ENCODE measurements at places on chromosomes 1 and 21. TPM values are rescaled to one million over a fixed set of nuclear protein-coding genes. Genes with fewer than 3 reads are reported as not detected.
A peak's percentile ranks its signal among the peaks of the same experiment; 100 is the strongest.

The ALX3 gene
- total RNA-seq = not detected

The TLR5 gene
- total RNA-seq = 0.50 TPM

The PTGS2 gene
- total RNA-seq = 0.17 TPM

The SH3D21 gene
- 4.4 TPM for total RNA-seq

The ERICH3 gene
- total RNA-seq = not detected

The PNRC2 gene
- total RNA-seq = 144 TPM

- H3K27me3 ChIP-seq = no peaks in the 10 kb centered on the region
- H3K36me3 ChIP-seq = no peaks in the 10 kb centered on the region
- no peaks in the 10 kb centered on the region for H3K4me1 ChIP-seq
- no peak overlapping the region for H3K4me3 ChIP-seq
Observed at GRCh38 chr21:26788790-26789189, 56.4 kb downstream of the ADAMTS1 start.

DNA sequence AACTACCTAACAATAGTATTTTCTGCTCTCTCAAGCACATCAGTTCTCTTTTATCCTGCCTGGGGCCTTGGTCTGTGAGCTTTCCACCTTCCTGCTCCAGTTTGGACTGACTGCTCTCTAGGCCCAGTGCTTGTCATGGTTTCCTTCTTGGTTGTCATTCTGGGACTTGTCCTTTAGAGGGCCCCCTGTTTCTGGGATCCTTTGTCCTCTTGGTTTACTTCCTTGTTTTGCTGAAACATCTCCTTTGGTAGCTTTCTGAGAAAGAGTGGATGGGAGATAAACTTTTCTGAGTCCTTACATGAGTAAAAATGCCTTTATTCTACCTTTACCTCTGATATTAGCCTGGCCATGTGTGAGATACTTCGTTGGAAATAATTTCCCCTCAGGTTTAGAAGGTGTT is 4.7 kb downstream of the SLC1A7 start:
- H3K27me3 ChIP-seq = no peaks in the 10 kb centered on the region
- H3K4me3 ChIP-seq = no peak overlapping the region
- DNase-seq = peak; percentile 43
- H3K27ac ChIP-seq = no peak overlapping the region

DNA sequence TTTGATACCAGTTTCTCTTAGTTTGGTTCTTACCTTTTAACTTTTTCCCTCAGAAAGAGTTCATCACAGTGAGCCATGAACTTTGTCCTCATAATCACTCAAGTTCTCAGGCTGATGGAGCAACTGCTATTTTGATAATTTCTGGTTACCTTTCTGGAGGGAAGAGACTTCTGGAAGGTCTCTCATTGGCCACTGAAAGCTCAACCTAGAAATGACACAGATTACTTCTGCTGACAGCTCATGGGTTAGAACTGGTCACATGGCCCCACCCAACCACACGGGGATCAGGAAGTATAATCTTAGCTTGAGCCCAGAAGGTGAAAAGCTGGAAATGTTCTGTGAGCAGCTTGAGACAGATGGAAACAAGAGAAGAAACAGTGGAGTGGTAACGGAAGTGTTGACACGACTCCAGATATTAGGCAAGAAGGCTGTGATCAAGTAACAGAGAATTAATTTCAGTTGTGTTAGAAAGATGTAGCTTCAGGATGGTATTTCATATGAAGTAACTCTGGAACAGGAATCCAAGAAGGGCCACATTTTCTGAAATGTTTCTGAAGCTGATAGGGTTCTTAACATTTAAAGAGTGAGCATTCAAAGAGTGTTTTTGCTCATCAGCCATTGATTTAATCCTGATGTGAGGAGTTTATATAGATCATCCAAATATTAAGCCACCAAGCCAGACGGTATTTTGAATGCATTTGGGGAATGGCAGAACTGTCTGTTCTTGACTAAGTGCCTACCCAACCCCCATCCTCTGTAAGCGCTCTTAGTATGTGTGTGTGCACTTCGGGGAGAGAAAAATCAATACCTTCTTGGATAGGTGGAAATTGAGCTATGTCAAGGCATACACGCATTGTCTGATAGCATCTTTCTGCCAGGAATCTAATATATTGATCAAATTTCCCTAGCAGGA is 21.9 kb upstream of the XPR1 start:
- no peak overlapping the region for H3K27ac ChIP-seq
- peaks cover 9% of the 10 kb centered on the region for H3K4me1 ChIP-seq
- no peak for DNase-seq
- H3K36me3 ChIP-seq = no peaks in the 10 kb centered on the region
- H3K4me3 ChIP-seq = no peak overlapping the region

DNA sequence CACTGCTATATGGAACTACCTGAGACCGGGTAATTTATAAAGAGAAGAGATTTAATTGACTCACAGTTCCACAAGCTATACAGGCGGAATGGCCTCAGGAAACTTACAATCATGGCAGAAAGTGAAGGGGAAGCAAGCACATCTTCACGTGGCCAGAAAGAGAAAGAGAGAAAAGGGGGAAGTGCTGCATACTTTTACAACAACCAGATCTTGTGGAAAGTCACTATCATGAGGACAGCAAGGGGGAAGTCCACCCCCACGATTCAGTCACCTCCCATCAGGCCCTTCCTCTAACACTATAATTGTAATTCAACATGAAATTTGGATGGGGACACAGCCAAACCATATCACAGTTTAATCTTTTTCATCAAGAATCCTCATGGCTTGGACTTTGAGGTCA is 339.2 kb upstream of the AJAP1 start:
- H3K27ac ChIP-seq = no peak overlapping the region
- no peak overlapping the region for H3K4me3 ChIP-seq
- no peaks in the 10 kb centered on the region for H3K4me1 ChIP-seq
- H3K36me3 ChIP-seq = peaks cover 11% of the 10 kb centered on the region
- DNase-seq = no peak
- H3K27me3 ChIP-seq = no peaks in the 10 kb centered on the region

DNA sequence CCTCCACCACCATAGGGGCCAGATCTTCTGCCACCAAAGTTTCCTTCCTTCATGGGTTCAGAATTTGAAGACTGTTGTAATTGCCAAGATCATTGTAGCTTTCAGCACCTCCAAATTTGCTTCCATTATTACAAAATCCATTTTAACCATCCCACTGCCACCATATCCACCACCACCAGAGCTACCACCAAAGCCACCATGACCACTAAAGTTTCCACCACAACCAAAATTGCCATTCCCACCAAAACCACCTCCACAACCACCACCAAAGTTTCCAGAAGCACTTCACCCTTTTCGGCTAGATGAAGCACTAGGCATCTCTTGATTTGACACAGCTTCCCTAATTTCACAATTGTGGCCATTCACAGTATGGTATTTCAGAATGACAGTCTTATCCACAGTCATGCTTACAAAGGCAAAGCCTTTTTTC is 45.2 kb downstream of the SLC30A7 start:
- no peaks in the 10 kb centered on the region for H3K27me3 ChIP-seq
- no peak overlapping the region for H3K27ac ChIP-seq
- no peaks in the 10 kb centered on the region for H3K36me3 ChIP-seq

- no peak for DNase-seq
- H3K36me3 ChIP-seq = no peaks in the 10 kb centered on the region
- no peaks in the 10 kb centered on the region for H3K27me3 ChIP-seq
Observed at GRCh38 chr1:239558991-239559390, 172.6 kb downstream of the CHRM3 start.

GRCh38 chr21:36156815-36157670 is at the start of gene DOP1B:
TSS of gene DOP1B (plus strand) at chr21:36156824. CDS start at chr21:36164734, 7,910 bp downstream.
- H3K27me3 ChIP-seq = peaks cover 27% of the 10 kb centered on the region
- H3K4me3 ChIP-seq = peak within 1 kb of the TSS; percentile 90
- no peak within 1 kb of the TSS for H3K27ac ChIP-seq
- H3K36me3 ChIP-seq = no peaks in the 10 kb centered on the region
- H3K4me1 ChIP-seq = peaks cover 7% of the 10 kb centered on the region

DNA sequence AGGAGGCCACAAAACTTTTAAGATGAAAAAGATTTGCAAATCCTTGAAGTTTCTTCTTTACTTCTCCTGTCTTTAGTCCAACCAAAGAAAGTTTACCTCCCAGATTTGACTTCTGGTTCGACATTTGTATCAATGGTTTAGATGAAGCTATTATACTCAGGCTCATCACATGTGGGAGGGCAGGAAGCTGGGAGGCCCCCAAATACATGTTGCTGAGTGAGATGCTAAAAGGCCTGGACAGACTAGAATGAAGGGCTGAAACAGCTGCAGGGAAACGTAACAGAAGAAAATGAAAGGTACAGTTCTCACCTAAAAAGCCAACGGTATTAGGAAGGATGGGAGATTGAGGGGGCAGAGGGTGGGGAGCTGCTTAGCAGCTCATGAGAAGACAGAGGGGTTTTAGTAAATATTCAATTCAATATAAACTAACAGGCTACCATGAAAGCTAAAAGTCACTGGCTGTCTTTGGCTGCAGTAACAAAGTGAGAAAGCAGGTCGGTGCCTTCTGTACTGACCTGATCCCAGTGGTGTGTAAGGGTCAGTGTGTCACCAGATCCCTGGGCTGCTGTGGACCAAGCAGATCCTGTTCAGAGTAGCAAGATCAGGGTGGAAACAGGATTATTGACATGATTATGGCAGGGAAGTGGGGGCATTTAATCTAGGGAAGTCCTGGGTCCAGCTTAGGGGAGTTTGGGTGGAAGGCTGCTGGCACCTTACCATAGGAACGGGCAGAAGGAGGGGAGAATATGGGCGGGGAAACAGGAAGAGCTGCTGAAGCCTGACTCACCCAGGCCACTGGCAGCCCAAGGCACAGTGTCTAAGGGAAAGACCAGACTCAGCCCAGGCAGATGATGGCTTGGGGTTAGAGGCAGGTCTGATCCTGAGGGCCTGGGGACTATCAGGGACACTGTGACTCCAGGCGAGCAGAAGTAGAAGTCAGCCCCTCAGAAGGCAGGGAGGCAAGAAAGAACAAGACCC is 60.4 kb downstream of the KCNN3 start:
- H3K27me3 ChIP-seq = no peaks in the 10 kb centered on the region
- no peak overlapping the region for H3K27ac ChIP-seq
- H3K36me3 ChIP-seq = no peaks in the 10 kb centered on the region
- peaks cover 10% of the 10 kb centered on the region for H3K4me1 ChIP-seq
- H3K4me3 ChIP-seq = no peak overlapping the region

DNA sequence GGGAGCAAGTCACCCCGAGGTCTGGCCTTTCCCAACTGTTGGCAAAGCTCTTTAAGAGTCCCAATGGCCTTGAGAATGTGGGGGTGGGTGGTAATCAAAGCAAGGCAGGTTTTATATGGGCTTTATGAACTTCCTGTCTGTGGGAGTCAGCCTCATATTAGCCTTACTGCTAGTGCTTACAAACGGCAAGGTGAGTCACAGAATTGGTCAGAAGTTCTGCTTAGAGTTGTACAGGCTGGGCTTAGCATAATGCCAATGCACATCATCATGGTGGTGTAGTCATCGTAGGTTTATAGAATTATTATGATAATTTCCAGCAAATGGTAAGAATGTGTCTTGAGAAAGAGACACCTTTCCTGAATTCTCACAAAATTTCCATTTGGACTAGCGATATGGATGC is 192.7 kb upstream of the KIAA0040 start:
- DNase-seq = no peak
- H3K27ac ChIP-seq = no peak overlapping the region
- no peaks in the 10 kb centered on the region for H3K27me3 ChIP-seq
- H3K36me3 ChIP-seq = no peaks in the 10 kb centered on the region
- H3K4me1 ChIP-seq = peaks cover 15% of the 10 kb centered on the region

DNA sequence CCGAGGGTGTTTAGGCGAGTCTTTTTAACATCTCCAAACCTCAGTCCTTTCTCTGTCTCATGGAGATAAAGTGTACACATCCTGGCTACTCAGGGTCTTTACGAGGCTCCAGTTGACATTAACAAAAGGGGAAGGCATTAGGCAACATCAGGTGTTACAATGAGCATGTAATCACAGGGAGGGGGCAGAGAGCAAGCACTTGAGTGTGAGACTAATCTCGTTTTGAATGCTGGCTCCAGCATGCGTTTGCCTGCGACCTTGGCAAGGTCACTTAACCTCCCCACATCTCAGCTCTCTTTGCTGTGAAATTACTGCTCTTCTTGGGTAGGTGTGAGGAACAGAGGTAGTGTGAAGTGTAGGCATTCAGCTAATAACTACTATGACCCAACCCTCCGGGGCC is 3.1 kb downstream of the TNNT2 start:
- no peak for DNase-seq
- H3K36me3 ChIP-seq = no peaks in the 10 kb centered on the region
- peaks cover 37% of the 10 kb centered on the region for H3K4me1 ChIP-seq
- H3K27ac ChIP-seq = no peak overlapping the region
- H3K4me3 ChIP-seq = no peak overlapping the region
- H3K27me3 ChIP-seq = no peaks in the 10 kb centered on the region

DNA sequence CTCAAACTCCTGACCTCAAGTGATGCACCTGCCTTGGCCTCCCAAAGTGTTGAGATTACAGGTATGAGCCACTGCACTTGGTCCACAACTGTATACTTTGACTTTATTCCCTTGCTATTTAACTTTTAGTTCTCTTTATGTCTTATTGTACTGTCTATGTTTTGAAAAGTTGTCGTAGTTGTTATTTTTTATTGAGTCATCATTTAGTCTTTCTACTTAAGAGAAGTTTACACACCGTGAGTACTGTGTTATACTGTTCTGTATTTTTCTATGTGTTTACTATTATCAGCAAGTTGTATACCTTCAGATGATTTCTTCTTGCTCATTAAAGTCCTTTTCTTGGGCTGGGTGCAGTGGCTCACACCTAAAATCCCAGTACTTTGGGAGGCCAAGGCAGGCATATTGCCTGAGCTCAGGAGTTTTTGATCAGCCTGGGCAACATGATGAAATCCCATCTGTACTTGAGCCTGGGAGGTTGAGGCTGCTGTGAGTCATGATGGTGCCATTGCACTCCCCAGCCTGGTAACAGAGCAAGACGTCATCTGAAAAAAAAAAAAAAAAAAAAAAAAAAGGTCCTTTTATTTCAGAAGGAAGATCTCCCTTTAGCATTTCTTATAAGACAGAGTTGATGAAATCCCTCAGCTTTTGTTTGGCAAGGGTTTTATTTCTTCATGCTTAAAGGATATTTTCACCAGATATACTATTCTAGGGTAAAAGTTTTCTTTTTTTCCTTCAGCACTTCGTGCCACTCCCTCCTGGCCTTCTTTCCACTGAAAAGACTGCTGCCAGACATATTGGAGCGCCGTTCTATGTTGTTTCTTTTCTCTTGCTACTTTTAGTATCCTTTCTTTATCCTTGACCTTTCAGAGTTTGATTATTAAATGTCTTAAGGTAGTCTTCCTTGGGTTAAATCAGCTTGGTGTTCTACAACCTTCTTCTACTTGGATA is 47.6 kb downstream of the TNFSF18 start:
- no peak overlapping the region for H3K27ac ChIP-seq
- no peak overlapping the region for H3K4me3 ChIP-seq
- H3K27me3 ChIP-seq = no peaks in the 10 kb centered on the region
- no peaks in the 10 kb centered on the region for H3K36me3 ChIP-seq

All from GM23338 (cell line).